A172 (cell line): ENCODE measurements at places on chromosomes 6 and 20.
A peak's percentile ranks its signal among the peaks of the same experiment; 100 is the strongest.

- peak; percentile 46 for DNase-seq
These were observed 105.0 kb upstream of the QKI start for GRCh38 chr6:163309491-163310026.

- peak; percentile 35 for DNase-seq
These were observed 88.6 kb upstream of the TGM3 start for GRCh38 chr20:2206957-2207769.

GRCh38 chr6:129197154-129197553, 314.2 kb downstream of the LAMA2 start:
- no peak for DNase-seq

GRCh38 chr6:159804504-159804903, 4.4 kb downstream of the PNLDC1 start:
- no peak for DNase-seq

DNA sequence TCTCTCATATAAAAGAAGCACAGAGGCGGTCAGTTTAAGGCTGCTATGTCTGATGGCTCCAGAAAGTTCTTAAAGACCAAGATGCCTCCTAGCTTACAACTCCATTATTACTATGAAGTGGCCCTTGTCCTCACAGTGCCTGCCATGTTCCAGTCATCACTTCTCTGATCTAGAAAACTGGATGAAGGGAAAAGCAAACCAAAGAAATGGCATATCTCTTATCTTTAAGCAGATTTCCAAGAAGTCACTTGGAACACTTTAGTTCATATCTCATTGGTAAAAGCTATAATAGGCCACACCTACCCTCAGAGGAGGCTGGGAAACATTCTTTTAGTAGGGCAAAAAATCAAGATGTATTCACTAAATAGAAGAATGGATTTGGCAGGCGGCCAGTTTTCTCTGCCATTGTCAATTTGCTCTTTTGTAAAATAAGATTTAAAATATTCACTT, 289.6 kb downstream of the TBC1D7 start:
- no peak for DNase-seq
